Activated CD4-positive, alpha-beta T cell treated with anti-CD3 and anti-CD28 coated beads, Interleukin-2, Interleukin-4, amounts not matched to agents 100 ng/mL and 50 ng/mL, durations not matched to agents 16 hours and 8 hours (primary cell): ENCODE measurements at places on chromosomes 4 and X.

DNA sequence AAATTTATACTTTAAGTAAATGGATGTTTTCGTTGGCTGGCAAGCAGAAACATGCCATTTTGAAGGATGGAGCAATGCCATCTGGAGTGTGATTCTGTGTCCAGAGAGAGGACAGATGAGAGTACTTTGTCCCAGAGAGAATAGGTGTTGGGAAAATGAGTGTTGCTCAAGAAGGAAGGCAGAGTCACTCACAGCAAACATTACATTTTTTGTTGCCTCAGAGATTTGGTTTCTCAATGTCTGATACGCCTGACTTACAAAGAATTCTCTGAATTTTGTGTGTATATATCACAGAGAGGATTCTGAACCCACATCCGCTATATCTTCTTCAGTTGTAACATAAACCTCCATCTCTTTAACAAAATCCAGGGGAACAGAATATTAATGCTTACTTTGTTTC lies 102.8 kb upstream of the PCDH18 start:
- DNase-seq: no peak

DNA sequence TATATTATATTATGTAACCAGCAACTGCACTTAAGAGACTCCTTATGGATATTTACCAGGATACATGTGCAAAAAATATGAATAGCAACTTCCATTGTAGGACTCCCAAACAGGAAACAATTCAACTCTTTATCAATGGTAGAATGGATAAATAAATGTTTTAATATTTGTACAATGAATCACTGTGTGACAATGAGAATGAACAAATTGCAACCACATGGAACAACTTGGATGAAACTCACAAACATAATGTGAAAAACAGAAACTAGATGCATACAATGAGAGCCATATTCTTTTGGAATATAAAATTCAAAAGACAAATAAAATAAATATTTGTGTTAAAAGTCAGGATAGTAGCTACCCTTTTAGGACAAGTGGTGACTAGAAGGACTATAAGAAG lies 1015.7 kb downstream of the TECRL start:
- no peak for DNase-seq

- DNase-seq: no peak
Measured at GRCh38 chr4:168636506-168637196, 139.8 kb downstream of the PALLD start.

DNA sequence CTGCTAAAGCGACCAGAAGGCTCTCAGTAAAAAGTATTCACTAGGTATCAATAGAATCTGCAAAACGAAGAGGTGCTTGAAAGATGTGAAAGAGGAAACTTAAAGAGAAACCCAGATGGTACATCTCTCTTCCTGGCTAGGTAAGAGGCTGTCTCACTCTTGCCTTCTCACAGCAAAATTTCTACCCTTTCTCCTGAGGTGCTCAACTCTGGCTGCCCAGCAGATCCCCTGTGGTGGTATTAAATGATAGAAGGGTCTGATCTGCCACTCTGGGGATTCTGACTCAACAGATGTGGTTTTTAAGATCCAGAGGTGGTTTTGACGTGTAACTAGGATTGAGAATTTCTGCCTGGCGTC lies 14.9 kb upstream of the TSPAN5 start:
- DNase-seq: no peak

DNA sequence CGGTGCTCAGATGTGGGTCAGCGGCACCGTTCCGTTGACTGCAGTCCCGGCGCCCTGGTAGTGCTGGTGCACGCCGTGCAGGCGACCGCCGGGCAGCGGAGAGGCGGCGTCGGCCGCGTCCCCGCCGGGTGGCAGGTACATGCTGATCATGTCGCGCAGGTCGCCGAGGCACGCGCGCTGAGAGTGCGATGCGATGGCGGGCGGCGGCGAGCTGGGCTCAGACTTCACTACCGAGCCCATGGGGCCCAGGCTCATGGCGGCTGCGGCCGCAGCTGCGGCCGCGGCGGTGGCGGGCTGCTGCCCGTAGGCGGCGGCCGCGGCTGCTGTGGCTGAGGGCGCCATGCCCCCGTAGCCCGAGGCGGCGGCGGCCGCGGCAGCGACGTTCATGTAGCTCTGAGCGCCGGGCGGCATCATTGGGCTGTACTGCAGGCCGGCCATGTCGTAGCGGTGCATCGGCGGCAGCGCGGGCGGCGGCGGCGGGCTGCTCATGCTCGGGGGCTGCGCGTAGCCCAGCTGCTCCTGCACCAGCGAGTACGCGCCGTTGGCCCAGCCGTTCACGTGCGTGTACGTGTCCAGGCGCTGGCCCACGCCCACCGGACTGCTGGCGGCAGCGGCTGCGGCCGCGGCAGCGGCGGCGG lies 1.0 kb downstream of the SOX3 start:
- no peak for DNase-seq

DNA sequence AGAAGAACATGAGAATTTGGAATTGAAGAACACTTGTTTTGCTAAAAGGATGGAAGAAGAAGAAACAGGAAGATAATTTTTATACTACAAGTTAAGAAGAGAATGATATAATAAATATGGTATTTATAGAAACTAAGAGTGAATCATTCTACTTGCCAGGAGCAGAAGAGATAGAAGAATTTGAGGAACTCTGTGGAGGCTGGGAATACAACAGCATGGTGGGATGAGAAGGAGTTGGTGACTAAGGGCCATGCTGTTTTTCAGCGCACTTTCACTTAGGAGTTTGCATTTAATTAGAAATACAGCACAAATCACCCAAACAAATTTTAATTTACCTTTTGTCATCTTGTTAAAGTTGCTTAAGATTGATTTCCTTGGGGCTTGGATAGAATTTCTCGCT lies 20.5 kb downstream of the HADH start:
- no peak for DNase-seq
